ENCODE measurements at places on chromosomes 4 and X.

DNA sequence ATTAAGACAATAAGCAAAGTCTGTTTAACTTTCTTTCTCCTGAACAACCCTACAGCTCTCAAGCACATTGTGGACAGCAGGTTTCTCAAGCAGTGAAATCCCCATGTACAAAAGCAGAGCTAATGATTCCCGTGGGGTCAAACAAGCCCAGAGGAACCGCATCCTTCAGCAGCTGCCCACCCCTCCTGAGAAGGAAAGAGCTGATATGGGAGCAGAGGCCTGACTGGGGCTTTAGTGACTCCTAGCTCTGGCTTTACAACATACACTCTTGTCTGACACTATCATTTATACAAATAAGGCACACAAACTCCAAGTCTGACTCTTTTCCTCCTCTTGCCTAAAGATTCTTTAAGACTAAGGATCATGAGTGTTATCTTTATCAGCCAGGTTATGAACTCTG lies 32.8 kb downstream of the HDAC8 start:
- DNase-seq, result no peak

DNA sequence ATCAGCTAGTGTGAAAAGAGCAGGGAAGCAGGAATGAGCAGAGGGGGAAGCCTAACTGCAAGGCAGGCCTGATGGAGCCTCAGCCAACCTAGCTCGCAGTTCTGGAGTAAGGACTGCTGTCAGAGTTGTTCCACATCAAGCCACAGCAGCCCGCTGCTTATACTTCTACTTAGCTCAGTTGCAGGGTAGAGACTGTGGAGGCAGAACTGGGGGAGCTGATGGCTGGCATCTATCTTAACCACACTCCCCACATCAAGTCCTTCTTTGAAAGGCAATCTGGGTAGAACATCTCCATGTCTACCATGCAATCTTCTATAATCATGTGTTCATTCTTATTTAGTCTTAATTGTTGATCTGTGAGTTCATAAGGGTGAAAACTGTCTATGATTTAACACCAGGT lies 46.1 kb downstream of the DDX60 start:
- no peak for DNase-seq

GRCh38 chr4:123893011-123893981 lies 496.7 kb downstream of the SPRY1 start:
- no peak for DNase-seq

GRCh38 chrX:47687263-47687662 lies 28.3 kb upstream of the UXT start:
- DNase-seq, result no peak

- no peak for DNase-seq
Measured at GRCh38 chrX:5852941-5853340, 375.7 kb downstream of the NLGN4X start.

GRCh38 chr4:27048429-27049238 lies 188.0 kb downstream of the STIM2 start:
- no peak for DNase-seq

DNA sequence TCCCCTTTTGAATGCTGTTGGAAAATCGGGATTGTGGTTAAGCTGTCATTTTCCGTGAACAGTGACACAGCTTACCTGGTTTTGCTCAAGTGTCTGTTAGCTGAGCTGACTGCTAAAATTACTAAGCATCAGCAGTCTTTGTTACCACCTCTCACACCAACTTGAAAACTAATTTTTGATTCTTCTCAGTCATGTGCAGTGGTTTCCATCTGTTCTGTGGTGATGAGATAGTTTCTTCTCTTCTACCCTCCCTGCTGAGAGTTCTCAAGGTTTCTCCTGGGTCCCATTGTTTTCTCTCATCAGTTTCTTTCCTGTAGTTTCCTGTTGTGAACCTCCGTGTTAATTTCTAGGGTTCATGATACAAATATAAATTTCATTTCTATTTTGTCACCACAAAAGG lies 225.6 kb downstream of the ARHGAP10 start:
- no peak for DNase-seq

DNA sequence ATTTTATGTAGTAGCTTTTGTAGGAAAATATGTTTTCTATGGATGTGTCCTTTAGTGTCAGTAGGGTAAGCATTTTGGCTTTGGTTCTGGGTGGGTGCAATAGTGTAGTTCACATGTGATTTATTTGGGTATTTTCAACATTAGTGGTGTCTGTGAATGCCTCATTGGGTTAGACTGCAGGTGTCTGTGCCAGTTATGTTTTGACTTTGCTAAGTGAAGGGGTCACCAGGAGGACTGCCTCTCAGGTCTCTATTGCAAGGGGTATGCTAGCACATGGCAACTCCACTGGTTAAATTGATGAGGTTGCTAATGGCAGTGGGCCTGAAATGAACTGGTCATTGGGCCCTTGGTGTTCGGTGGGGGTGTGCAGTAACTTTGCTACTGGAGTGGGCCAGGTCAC lies 467.1 kb downstream of the NAF1 start:
- no peak for DNase-seq

DNA sequence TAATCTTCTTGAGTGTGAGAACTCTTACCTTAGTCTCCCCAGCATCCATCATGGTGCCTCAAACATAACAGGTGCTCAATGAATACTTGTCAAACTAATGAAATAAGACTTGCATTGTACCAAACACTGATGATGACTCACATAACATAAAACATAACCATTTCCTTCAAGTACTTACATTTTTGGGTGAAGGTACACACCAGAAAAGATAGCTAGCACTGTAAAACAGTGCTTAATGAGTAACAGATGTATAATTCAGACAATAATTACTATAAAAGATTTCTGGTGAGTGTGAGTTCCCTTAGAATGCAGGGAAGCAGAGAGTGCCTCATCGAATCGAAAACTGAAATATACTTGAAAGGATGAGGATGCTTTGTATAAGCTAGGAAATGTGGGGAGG lies 70.1 kb upstream of the HCCS start:
- DNase-seq, result no peak

DNA sequence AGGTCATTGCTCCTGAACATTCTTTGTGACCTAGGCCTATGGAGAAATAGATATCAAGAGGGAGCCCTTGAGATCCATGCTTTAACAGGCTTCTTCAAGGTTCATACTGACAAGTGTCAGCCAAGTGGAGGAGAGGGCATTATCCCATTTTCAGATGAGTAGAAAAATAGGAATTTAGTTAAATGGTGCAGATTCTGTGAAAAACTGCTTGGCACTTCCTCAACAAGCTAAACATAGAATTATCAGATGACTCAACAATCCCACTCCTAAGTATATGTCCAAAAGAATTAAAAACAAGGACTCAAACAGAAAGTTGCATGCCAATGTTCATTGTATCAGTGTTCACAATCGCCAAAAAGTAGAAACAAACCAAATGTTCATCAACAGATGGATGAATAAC lies 43.8 kb upstream of the KCNIP4 start:
- no peak for DNase-seq

DNA sequence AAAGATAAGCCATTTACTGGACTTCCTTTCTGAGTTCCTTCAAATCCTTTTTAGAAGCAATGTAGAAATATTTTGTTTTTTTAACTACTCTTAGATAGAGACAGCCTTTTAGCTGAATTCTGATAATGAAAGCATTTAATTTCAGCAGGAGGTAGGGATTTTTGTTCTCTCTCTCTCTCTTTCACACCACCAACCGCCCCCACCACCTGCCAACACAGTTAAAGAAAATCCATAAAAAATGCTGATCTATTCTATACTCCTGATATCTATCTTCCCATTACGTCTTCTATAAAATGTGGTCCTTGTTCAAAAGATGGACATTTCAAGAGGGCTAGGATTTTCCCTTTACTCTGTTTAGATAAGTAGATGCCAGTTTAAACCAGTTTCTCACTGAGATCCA lies 104.5 kb downstream of the DCLK2 start:
- DNase-seq, result no peak

- DNase-seq, result no peak
Measured at GRCh38 chr4:67394879-67395278, 150.4 kb downstream of the CENPC start.

- no peak for DNase-seq
Measured at GRCh38 chr4:110417136-110417535, 58.8 kb upstream of the ENPEP start.

DNA sequence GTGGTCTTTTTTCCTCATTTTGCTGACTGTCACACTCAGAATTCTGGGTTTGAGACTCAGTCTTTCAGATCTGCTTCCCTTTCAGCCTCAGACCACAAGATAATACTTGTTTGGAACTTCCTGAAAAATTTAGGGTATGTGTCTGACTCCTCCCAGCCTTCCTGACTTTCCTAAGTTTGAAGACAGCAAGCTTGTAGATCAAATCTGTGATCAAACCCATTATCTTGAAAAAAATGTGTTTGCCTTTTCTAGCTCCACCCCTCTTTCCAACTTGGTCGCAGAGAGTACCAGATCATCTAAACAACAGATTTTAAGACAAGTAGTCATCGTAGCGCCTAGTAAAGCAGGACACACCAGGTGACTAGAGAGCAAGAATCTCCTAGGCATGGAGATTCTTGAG lies 9.9 kb downstream of the BCAP31 start:
- no peak for DNase-seq

DNA sequence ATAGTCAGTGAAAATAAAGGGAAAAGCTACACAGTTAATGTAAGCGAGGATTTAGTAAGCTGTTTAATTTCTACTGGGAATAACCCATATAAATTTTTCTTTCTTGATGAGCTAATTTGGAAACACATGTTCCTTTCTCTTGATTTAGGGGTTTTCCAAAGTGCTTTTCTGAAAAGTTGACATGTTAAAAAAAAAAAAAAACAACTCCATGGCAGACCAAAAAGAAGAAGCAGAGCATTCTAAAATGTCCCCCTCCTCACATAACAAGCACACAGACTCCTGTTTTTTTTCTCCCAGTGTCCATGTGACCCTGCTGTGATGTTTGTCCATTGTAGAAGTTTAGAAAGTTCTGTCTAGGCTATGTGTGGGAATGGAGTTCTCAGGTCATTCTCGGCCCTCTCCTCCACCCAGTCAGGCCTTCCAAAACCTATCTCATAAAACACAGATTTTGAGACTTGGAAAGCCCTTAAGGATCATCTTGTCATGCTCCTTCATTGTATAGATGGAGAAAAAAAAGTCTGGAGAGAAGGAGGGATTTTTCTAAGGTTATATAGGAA lies 792 bp downstream of the CLIC2 start:
- DNase-seq, result no peak

GRCh38 chr4:20394512-20394911 lies 142.8 kb downstream of the SLIT2 start:
- no peak for DNase-seq

DNA sequence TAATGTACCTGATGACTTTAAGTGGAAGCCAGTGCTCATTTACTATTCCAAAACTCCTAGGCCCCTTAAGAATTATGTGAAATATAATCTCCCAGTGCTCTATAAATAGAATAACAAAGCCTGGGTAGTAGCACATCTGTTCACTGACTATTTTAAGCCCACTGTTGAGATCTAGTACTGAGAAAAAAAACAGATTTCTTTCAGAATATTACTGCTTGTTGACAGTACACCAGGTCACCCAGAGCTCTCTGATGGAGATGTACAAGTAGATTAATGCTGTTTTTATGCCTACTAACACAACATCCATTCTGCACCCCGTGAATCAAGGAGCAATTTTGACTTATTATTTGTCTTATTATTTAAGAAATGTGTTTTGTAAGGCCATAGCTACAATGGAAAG lies 75.7 kb downstream of the FAM47C start:
- DNase-seq, result no peak

DNA sequence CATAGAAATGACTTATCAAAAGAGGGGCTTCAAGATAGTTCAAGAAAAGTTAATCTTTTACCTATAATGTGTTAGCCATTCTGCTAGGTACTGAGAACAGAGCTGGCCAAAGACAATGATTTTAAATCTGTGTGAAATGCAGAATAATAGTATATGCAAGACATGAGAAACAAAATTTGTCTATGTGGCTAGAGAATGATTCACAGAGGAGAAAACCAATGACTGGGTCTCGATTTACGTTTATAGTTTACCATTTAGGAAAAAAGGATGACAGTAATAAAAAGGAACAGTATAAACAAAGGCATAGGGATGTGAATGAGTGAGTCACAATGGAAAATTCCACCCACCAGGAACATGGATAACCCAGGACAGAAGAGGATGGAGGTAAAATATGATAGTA lies 31.9 kb downstream of the NPFFR2 start:
- no peak for DNase-seq

DNA sequence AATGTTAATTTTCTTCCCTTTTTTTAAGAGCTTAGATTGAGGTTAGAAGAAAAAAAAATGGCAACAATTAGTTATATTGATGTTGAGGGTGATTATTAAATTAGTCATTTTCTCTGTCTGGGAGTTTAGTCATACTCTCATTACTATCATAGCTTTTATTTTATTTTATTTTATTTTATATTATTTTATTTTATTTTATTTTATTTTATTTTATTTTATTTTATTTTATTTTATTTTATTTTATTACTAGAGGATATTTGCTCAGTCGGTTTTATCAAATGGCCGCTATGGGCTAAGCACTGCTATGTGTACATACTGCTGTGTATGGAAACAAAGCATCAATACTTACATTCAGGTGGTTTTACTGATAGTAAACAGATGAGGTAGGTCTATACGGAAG lies 239.5 kb downstream of the RAPGEF2 start:
- DNase-seq, result no peak

GRCh38 chr4:5054532-5054931 lies 3.3 kb downstream of the STK32B start:
- no peak for DNase-seq

GRCh38 chrX:56228914-56229313 lies 3.2 kb upstream of the KLF8 start:
- DNase-seq, result no peak

DNA sequence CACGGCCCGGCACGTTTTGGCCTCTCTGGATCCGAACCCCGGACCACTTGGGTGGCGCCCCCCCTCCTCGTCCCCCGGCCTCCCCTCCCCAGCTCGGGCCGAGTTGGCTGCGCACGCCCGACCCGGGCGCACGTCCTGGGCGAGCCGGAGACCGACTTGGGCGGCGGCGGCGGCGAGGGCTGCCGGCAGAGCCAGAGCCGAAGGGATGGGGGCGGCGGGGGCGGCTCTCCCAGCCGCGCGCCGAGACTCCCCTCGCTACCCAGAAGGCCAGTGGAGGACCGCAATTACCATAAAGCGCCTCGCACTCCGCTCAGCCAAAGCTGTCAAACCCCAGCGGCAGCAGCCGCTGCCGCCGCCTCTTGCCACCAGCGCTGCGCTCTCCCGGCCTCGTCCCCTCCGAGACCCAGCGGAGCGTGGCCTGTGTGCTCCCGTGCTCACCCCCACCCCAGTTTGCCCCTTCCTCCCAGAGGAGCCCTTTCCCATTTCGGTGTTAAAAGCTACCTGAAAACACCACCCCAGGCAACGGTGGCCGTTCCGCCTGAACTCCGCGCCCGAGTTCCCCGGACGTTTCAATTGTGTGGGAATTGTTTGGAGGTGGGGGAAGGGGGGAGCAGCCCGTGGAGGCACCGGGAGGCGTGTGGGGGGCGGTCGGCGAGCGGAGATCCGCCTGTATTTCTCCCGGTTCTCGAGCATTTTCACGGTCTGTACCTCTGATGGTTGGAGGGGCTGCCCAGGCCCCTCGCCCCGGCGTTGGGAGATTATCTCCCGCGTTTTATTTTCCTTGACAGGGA lies 701 bp upstream of the BCOR start:
- peak; percentile 24 for DNase-seq

DNA sequence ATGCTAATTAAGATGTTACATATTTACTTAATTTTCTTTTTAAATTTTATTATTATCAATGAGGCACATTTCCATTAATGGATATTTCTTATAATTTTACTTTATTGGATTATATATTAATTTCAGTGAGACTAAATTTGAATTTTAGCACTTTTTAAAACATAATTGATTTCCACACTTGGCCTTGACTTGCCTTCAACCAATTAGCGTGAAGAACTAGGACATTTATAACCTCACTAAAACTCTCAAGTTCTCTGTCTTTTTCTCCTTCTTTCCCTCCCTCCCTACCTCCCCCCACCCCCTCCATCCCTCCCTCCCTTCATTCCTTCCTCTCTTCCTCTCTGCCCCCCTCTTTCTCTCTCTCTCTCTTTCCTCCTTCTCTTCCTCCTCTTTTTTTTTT lies 1618.1 kb downstream of the C4orf33 start:
- no peak for DNase-seq
